ENCODE measurements at places on chromosomes 5 and 9. TPM values are rescaled to one million over a fixed set of nuclear protein-coding genes. Genes with fewer than 3 reads are reported as not detected.

SOHLH1 gene
- not detected for total RNA-seq

GPX8 gene
- total RNA-seq, result 15.4 TPM

WDR31 gene
- 5.1 TPM for total RNA-seq

PCDHGA6 gene
- 4.3 TPM for total RNA-seq

GRCh38 chr5:134620634-134621033 lies 12.0 kb downstream of the SAR1B start:
- DNase-seq, result no peak

DNA sequence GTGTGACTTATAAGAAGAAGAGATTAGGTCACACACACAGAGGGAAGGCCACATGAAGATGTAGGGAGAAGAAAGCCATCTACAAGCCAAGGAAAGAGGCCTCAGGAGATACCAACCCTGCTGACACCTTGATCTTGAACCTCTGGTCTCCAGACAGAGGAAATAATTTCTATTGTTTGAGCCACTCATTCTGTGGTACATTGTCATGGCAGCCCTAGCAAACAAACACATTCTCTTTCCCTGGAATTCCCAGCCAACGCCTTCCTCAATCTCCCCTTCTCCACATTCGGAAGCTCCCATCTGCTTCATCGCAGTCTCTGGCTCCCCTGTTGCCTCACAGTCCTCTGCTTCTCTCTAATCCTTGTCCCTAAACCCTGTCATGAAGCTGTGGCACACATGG lies 16.7 kb downstream of the PTGS1 start:
- no peak for DNase-seq

DNA sequence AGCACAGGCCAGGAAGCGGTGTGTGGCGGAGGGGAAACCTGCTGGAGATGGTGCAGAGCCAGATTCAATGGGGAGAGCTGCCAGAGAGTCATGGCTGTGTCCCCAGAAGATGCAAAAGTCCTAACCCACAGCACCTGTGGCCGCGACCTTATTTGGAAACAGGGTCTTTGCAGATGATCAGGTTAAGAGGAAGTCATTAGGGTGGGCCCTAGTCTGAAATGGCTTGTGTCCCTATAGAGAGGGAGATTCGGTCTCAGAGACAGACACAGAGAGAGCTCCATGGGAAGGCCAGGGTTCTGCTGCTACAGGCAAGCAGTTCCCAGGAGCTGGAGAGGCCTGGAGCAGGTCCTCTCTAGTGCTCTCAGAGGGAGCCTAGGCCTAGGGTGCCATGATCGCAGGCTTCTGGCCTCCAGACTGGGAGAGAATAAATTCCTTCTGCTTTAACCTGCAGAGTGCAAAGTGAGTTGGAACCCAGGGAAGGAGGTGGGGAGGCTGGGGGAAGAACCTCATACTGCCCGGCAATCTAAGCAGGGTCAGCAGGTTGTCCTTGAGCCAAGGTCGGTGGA lies 1.9 kb upstream of the LPCAT1 start:
- DNase-seq, result peak; percentile 9

DNA sequence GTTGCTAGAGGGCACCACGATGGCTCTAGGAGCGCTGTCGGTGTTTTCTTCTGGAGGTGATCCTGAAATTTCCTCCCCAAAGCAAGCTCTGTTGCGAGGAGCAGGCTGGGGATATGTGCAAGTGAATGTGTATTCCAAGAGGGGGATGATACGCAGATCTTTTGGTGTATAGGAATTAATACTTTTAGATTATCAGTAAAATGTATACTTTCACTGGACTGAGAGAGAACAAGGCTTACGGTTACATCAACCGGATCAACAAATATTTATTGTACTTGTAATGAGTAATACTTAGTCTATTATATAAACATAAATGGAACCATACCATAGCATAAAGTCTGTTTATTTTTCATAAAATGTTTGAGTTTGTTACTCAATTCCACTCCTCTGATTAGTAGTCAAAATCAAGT lies 632 bp upstream of the PRKAA1 start:
- no peak for DNase-seq

- no peak for DNase-seq
Measured at GRCh38 chr5:111720333-111720890, 36.6 kb downstream of the NREP start.

DNA sequence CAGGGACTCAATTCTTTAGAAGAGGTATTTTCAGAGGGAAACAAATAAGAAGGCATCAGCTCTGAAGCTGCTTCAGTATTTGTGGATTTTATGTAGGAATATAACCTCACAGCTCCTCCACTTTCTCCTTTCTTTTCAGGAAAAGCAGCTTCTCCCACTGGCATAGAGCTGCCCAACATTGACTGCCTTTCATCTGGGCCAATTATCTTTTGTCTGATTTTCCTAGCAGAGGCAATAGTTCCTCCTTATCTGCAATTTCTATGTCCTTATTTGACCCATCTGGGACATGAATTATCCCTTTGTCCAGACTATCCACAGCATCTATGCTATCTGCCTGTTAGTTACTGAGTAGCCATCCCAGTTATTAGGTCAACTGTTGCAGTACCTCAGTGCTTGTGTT lies 1671.2 kb upstream of the ACO1 start:
- no peak for DNase-seq

DNA sequence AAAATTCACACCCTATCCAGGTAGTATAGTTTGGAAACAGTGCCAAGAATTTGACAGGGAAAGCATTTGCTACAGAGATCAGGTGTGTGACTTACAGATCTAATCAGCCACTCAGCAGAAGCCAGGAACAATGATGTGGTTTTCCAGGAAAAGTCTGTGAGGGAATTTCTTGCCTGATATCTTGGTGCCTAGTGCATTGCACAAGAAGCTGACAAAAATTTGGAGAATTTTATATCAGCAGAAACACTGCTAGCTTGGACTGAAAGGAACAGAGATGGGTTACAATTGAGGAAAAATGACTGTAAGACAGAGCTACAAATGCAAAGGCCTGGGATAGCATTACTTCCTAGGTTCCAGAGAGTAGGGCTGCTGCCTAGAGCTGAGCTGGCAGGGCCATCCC lies 658.1 kb upstream of the CHD1 start:
- no peak for DNase-seq

DNA sequence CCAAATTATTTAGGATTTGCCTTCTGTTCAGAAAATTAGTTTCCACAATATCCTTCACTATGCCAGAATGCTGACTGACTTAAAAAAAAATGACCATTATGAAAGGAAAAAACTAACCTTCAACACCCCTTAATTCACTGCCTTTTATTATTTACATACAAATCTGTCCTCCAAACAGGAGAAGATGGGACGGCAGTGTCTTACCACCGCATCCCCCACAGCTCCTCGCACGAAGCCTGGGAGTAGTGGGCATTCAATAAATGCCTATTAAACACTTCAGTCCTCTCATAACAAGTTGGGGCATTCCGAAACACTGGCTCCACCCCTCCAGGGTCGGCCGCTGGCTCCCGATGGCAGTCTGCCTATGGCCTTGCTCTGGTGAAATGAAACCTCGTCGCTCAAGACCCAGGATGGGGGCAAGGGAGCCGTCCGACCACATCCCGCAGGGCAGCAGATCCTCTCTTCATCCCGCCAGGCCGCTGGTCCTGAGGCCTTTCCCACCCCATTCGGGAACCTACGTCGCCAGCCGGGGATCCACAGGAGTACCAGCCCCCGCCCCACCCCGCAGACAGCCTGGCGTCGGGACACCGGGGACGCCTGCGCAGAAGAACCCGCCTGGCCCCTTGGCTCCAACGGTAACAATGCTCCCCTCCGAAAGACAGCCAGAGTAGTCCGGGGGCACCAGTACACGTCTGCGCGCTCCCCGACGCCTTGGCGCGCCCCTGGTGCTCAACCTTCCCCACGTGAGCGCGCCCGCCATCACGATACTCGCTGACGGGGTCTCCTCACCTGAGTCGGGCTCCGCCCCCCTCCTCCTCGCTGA lies 613 bp downstream of the ZBTB5 start:
- peak; percentile 85 for DNase-seq

- no peak for DNase-seq
Measured at GRCh38 chr5:135348918-135349317, 50.1 kb downstream of the MACROH2A1 start.

GRCh38 chr5:131305906-131306305 lies 42.1 kb downstream of the CDC42SE2 start:
- no peak for DNase-seq

GRCh38 chr5:14861123-14861765 lies 10.3 kb downstream of the ANKH start:
- no peak for DNase-seq

- no peak for DNase-seq
Measured at GRCh38 chr5:58322453-58322852, 137.4 kb downstream of the PLK2 start.

DNA sequence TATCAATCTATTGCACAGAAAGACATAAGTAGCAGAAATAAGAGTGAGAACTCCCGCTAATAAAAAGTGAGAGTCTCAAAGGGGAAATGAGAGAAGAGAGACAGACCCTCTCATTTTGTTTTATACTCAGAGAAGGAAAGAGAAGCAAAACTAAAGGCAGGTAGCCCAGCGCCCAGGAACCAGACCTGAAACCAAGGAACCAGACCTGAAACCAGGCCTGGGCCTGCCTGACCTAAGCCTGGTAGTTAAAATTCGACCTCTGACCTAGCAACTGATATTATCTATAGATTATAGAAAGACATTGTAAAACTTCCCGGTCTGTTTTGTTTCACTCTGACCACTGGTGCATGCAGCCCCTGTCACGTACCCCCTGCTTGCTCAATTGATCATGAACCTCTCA lies 134.5 kb upstream of the SEMA6A start:
- no peak for DNase-seq
